ENCODE measurements at places on chromosomes 12 and 14. TPM values are rescaled to one million over a fixed set of nuclear protein-coding genes. Genes with fewer than 3 reads are reported as not detected.

GRCh38 chr14:104263675-104264358 is 125.4 kb downstream of the KIF26A start:
- no peak for DNase-seq

DNA sequence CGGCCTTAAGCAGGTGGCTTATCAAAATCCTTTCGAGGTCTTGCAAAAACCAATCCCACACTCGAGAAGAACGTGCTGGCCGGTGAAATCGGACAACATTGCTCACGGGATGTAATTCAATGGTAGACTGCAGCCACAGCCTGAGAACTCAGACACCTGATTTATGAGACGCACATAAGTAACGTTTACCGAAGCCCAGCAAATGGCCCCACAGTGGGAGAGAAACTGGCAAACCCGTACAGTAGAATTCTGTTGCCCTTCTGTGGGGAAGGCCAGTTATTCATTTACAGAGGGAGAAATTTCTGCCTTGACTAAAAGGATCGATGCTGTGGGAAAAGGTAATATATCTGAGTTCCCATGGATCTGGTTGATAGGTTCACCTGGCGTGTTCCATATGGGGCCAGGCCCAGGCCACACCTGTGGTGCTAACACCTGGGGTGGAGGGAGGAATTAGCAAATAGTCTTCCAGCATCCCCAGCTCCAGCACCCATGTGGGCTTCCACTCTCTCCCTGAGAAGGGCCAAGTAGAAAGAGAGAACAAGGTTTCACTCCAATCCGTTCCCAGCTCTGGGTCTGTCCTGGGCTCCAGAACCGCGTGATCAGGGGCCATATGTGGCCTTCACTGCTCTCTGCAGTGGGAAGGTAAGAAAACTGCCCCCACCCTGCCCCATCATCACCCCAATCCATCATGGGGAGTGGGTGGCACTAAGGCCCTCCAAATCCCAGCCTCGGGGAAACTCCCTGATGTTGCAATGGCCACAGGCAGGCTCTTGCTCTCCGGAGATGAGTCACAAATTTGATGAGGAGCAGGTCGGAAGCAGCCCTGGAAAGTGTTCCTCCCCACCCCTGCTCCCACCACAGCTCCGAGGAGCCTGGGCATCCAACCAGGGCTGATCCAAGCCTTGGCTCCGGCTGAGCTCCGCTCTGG is 12.7 kb downstream of the BDKRB1 start:
- DNase-seq: peak; percentile 55

GRCh38 chr14:53620317-53620716 is 336.3 kb downstream of the BMP4 start:
- no peak for DNase-seq

DNA sequence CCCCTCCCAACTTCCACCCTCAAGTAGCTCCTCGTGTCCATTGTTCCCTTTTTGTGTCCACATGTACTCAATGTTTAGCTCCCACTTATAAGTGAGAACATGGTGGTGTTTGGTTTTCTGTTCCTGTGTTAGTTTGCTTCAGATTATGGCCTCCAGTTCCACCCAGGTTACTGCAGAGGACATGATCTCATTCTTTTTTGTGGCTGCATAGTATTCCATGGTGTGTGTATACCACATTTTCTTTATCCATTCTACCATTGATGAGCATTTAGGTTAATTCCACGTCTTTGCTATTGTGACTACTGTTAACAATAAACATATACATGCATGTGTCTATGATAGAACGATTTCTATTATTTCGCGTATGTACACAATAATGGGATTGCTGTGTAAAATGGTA is 362.6 kb downstream of the TMTC2 start:
- no peak for DNase-seq

- no peak for DNase-seq
These were observed 99.8 kb upstream of the PMCH start for GRCh38 chr12:102297412-102297811.

GRCh38 chr14:102417001-102417431 is 54.3 kb downstream of the TECPR2 start:
- no peak for DNase-seq

DNA sequence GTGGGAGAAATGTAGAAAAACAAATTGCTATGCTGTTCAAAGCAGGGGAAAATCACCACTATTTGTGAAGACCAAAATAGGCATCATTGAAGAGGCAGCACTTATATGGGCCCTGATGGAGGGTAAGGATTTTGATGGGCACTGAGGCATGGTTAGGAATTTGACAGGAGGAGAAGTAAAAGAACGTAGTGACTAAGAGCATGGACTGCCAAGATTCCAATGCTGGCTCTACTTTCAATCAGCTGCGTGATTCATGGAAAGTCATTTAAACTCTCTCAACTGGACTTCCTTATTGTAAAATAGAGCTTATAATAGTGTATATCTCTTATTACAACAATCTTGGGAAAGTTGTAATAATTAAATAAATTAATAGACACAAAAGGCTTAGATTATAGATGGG is 267.7 kb upstream of the G2E3 start:
- DNase-seq: no peak

DNA sequence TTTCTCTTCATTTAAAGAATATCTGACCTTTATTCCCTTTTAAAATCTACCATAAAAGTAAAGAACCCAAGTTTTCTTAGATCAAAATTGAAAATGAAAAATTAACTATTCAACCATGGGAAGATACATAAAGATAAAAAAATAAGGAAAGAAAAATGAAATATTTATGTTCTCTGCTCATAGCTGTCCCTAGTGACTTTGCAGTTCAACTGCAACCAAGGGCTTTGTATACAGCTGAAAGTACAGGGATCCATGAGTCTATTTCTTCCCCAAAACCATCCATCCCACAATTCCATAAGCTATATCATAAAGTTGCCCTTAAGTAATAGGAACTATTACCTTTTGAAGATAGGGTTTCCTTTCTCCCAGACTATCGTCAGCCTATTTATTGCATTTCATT is 113.1 kb downstream of the ITPR2 start:
- no peak for DNase-seq

- peak; percentile 69 for DNase-seq
These were observed 112.8 kb downstream of the NAV3 start for GRCh38 chr12:77943466-77943865.

GRCh38 chr14:36085861-36086260 is 90.7 kb downstream of the PTCSC3 start:
- DNase-seq: no peak

- DNase-seq: no peak
These were observed 14.0 kb upstream of the RABGGTA start for GRCh38 chr14:24285351-24285750.

DNA sequence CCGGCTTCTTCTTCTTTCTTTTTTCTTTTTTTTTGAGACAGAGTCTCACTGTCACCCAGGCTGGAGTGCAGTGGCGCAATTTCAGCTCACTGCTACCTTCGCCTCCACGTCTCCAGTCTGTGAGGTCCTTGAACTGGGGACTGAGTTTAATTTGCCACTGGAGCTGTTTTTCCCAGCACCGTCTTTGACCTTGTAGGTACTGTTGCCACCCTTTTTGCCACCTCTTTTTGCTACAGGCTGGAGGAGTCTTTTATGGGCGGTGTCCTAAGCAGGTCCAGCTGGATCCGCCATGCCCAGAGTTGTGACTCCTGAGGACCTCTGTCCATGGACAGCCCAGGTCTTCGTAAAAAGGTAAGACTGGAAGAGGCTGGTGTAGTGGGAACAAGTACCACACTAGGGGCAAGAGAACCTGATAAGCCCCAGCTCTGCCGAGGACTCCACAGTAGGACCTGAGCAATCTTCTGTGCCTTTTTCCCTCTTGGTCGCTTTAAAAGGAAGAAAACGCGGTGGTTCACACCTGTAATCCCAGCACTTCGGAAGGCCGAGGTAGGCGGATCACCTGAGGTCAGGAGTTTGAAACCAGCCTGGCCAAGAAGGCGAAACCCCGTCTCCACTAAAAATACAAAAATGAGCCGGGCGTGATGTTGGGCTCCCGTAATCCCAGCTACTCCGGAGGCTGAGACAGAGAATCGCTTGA is 946 bp downstream of the RNU4-2 start:
- DNase-seq: no peak

- no peak for DNase-seq
These were observed 279.3 kb upstream of the PDE3A start for GRCh38 chr12:20089077-20089476.

- no peak for DNase-seq
These were observed 36.5 kb downstream of the ZC3H14 start for GRCh38 chr14:88599326-88599725.

DNA sequence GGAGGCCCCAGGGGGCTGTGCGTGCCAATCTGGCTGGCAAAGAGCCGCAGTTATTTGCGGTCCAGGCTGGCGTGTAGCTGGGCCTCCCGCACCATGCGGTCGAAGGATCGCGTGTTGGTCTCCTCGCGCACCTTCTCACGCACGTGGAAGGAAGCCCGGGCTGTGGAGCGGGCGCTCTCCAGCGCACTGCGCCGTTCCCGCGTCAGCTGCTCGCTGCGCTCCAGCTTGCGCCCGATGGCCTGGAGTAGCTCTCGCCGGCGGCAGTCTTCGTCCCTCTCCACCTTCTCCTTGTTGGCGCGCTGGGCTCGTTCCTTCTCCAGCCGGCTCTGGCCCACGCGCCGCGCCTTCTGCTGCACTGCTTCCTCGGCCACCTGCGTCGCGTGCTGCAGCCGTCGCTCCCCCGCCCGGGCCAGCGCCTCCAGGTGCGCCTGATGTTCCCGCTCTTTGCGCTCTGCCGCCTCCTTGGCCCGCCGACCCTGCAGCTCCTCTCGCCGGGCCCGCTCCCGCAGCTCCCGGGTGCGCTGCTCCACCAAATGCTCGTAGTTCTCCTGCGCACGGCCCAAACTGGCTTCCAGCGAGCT is 3.1 kb downstream of the CCDC177 start:
- DNase-seq: no peak

DNA sequence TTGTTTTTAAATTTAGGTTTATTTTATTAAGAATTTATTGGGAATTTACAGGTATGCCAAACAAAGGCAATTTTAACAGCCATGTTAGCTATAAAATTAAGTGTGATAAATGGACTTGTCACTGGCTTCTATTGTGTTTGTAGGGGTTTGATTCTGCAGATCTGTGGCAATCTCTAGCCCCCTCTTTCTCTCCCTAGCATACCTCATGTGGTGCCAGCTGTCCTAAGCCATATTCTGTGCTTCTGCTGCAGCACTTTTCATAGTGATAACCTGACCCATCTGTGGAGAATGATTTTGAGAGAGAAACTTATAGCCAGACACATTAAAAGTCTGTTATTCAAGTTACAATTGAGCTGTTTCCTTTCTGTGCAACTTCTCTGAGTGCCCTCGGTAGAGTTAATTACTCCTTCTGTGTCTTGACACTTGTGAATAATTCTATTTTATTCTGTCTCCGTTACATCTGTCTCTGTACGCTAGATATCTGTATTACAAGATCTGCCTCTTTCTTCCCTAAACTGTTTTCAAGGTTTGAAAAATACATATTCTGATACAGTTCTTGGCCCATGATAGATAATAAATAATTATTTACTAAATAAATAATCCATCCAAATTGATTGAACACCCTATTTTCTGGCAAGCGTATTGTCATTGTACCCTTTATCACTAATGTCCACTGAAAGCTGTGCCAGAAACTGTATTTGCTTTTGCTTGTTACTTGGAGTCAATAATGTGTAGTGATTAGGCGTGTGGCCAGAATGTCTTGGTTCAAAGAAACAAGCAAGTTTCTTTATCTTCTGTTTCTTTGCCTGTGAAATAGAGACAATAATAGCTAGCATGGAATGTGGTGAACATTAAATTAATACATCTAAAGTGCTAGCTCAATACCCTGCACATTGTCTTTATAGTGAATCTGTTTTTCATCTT is 40.0 kb downstream of the FRS2 start:
- DNase-seq: peak; percentile 21

DNA sequence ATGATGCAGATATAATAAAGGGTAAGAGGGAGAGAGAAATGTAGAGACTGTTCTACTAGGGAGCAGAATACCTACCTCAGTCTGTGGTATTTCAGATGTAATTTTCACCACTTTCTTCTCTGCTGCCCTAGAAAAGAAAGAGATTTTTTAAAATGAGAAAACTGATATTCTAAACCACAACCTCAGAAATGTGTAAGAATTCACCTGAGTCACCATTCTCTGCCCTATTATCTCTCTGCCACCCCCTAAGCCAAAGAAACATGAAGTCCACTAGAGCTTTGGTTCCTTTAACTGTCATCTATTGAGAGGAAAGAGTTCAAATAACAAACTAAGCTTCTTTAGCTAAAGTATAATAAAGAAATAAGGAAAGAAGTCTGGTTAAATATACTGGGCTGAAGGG is 21.6 kb downstream of the SARNP start:
- no peak for DNase-seq

The SCN8A gene
- total RNA-seq: 5.5 TPM

The PRIM1 gene
- 66.2 TPM for total RNA-seq

The EPS8 gene
- total RNA-seq: 16.3 TPM

The SMCO3 gene
- not detected for total RNA-seq

The THAP2 gene
- 7.7 TPM for total RNA-seq

The KRT73 gene
- not detected for total RNA-seq

The PRICKLE1 gene
- 0.70 TPM for total RNA-seq

The NEMP1 gene
- 68.6 TPM for total RNA-seq

The CCDC198 gene
- not detected for total RNA-seq

The CMKLR1 gene
- 0.57 TPM for total RNA-seq
